IMR-90 (cell line): ENCODE measurements at places on chromosomes 11 and 22.

- DNase-seq, result no peak
Measured at GRCh38 chr11:91174193-91174592, 951.3 kb upstream of the CHORDC1 start.

GRCh38 chr11:64852804-64853509 is 8.5 kb upstream of the CDC42BPG start:
- DNase-seq, result no peak

DNA sequence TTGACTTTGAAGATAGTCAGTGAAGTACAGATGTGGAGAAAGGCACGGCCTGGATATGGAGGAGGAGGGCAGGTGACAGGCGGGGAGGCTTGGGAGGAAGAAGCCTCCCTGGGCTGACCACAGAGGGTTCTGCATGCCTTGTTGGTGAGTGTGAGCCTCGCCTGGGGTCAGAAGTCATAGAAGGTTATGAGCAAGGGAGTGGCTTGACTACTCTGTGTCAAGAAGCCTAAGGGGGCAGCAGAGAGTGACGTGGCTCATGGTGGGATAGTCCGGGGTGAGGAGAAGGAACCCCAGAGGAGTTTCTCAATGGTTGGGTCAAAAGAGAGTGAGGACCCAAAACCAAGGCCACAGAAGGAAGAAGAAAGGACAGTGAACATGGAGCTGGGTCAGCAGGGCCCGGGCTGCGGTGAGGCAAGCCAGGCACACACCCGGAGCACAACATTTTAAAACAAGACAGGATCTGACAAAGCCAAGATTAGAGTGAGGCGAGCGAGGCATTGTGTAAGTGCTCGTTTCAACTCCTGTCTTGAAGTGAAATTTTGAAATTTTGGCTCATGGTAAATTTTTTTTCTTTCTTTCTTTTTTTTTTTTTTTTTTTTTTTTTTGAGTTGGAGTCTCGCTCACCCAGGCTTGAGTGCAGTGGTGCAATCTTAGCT is 31.9 kb downstream of the PDGFB start:
- no peak for DNase-seq

GRCh38 chr22:44495629-44496028 is 2.4 kb downstream of the RTL6 start:
- DNase-seq, result no peak

- no peak for DNase-seq
Measured at GRCh38 chr11:115132436-115133228, 371.6 kb downstream of the CADM1 start.

DNA sequence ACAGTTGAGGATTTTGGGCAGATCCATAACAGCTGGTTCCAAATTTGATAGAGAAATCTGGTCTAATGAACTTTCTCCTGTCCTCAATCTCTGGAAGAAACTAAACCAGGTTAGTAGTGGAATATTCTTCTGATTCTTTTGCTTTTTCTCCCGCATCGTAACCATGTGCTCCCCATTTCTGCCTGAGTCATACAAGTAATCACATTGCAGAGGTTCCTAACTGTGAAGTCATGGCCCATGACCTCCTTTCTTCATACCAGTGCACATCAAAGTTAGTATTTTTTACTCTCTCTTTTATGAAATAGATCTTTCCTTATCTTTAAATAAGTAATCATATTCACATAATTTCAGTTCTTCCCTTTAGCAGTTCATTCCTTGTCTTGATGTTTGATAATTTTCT is 249.0 kb downstream of the DYNC2H1 start:
- peak; percentile 71 for DNase-seq

DNA sequence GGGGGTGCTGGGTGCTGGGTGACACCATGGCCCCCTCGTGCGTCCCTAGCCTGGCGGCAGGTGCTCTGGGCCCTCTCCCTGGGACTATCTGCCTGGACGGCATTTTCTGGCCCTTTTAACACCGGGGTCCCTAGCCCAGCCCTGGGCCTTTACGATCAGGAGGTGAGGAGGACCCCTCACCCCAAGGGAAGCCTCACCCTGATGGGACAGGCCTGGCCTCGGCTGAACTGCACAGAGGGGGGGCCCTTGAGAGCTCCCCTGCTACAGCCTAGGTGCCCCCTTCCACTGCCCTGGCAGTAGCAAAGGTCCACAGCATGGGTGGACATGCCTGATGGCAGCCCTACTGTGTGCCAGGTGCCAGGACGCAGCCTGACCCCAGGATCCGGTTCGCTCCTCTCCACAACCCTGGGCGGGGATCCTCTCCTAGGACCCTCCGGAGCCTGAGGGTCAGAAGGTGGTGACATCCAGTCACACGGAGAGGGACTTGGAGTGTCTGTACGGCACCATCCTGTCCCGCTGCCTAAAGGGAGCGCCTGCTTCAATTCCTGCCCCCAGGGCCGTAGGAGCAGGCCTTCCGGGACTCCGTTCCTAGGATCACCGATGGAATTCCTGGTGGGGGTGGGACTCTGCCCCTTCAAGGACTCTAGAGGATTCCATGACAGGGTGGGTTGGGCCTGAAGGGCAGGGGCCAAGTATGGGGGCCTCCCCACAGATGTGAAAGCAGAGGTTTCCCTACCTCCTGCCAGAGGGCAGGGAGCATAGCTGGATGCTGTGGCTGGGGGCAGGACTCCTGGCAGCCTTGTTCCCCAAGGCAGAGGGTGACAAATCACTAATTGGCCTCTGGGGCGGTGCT is 33.0 kb upstream of the TH start:
- no peak for DNase-seq

DNA sequence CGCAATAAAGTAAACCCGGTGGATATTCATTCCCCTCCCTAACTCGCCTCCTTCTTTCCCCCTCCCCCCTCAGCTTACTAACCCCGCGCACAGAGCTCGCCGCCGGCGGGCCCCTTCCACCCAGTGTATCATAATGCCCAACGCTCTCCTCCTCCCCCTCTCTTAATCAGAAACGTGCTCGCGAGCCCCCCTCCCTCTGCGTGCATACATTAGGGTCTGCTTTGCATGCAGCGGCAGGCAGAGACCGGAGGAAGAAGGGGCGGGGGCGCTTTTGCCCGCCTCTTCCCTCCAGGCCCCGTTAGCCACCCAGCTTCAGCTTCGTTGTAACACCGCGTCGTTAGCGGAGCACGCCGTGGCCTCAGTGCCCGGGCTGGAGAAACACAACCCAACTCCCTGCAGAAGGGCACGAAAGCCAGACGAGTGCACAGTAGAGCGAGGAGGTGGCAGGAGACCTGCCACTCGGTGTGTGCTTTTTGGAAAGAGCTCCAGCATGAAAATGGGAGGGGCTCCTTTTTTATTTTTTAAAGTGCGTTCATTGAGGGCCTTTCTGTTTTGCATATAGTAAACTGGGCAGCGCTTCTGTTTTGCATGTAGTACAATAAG is 901 bp upstream of the KMT2A start:
- DNase-seq, result peak; percentile 20

- peak; percentile 98 for DNase-seq
Measured at GRCh38 chr11:47917599-47918369, 62.6 kb upstream of the PTPRJ start.
